ENCODE measurements at places on chromosomes 4 and X. TPM values are rescaled to one million over a fixed set of nuclear protein-coding genes. Genes with fewer than 3 reads are reported as not detected.
A peak's percentile ranks its signal among the peaks of the same experiment; 100 is the strongest.

DNA sequence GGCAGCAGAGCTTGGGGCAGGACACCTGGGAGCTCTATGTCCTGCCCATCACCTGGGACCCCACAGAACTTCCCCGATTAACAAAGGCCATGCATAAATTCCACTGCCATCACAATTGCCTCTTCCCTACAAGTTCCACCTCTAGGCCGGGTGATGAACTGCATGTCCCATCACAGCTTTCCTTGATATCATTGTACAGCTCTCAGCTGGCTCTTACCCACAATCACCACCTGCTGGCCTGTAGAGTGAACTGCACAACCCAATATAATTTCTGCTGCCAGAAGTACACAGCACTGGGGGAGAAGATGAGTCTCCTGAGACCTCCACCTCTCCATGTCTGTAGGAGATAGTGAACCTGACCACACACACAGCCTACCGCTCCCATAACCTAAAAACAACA is 285.0 kb upstream of the AADAT start:
- DNase-seq, result peak; percentile 70

DNA sequence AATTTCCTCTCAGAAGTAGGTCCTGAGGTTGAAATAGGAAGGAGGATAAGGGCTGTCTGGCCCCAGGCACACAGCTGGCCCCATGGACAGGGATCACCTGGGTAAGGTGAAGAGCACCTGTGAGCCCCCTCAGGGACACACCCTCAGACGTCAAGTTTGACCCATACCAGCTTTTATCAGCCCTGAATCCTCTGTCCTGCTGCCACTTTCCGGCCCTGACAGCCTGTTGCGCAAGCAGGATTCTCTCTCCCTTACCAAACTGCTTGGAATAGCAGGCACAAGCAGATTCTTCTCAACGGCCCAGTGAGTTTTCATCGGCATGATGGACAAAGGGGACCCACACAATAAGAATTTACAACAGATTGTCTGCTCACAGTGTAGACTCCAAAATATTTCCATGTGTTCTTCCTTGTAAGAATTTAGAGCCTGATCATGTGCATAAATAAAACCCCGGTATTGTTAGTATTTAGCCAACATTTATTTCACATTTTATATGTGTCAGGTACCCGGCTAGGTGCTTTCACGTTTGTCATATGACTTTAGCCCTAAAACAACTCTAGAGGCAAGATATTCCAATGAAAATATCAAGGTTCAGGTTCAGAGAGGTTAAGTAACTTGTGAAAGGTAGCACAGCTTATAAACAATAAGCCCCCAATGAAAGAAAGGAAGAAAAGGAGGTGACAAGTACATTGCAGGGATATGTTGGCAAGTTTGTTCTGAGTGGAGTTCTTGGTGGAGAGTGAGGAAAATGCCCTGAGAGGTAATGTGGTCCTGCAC is 107.2 kb upstream of the KIT start:
- DNase-seq, result no peak

The ETDC gene
- not detected for total RNA-seq

The SPANXN5 gene
- not detected for total RNA-seq

DNA sequence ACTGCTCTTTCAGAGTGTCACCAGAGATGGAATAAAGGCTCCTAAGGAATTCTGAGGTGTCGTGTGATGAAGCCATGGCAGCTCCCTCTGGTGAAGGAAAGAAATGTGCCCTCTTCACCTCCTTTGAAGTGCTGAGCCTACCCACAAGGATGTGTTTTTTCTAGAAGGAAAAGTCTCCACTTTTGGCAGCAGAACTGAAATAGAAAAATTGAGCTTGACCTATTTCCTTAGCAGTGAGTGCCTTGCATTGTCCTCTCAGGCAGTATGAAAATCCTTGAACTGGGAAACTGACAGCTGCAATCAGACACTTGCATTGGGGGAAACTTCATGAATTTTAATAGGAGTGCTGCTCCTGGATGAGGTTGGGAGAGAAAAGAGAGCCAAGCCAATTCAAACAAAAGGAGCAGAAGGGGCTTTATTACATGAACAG is 95.2 kb downstream of the DCLK2 start:
- DNase-seq, result no peak

- no peak for DNase-seq
Observed at GRCh38 chr4:113020966-113021365, 28.5 kb upstream of the ANK2 start.

DNA sequence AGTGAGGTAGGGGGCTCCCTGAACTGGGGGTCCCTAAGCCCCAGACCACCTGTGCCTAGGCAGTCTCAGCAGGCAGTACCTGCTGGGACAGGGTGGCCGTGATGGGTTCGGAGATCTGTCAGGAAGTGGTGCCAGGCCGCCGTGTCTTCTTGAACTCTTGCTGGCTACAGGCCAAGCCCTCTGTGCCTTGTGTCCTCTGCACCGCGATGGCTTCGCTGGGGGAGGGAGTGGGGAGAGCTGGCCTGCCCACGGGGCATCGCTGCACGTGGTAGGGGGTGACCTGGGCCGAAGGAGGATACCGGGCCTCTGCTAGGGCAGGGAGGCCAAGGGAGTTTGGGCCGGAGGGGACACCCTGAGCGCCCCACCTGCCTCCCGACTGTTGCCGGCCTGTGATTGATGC is 96.7 kb upstream of the NKX1-1 start:
- peak; percentile 47 for DNase-seq

The PRRG3 gene
- not detected for total RNA-seq

DNA sequence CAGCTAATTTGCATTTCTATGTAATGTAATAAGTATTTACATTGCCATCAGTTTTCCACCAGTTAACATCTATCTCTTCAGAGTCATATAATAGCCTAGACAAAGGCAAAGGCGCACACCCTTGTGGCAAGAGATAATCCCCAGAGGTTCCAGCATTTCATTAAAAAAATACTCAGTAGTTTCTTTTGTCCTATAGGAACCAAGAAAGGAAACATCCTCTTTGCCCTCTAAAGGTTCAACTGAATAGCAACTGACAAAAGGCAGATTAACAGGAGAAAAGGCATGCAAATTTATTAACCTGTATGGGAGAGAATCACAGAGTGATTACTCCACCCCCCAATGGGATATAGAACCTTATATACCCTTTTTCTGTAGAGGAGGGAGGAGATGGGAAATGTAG is 48.4 kb downstream of the MAGEB17 start:
- DNase-seq, result no peak

GRCh38 chr4:1008840-1009541 is 2.4 kb upstream of the FGFRL1 start:
- no peak for DNase-seq

DNA sequence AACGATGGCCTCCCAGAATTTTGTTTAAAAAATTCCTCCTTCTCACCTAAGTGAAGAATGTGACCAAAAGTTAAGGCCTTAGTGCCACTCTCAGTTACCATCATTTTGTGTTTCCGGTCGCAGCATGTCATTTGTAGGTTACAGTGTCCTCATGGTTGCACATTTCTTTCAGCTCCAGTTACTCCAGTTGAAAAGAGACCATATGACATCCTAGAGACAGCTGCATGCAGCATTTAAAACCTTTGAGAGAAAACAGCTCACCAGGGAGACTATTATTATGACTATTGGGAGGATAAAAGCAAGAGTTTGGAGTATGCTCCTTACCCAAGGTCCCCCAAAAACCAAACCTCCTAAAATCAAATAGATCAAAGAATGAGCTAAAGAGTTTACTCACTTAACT is 45.8 kb downstream of the MGARP start:
- no peak for DNase-seq

The PDZD11 gene
- total RNA-seq, result 51.5 TPM

GRCh38 chr4:70741867-70742658 is 20.3 kb downstream of the RUFY3 start:
- no peak for DNase-seq

GRCh38 chrX:136203951-136204350 is 47.2 kb downstream of the MAP7D3 start:
- no peak for DNase-seq

DNA sequence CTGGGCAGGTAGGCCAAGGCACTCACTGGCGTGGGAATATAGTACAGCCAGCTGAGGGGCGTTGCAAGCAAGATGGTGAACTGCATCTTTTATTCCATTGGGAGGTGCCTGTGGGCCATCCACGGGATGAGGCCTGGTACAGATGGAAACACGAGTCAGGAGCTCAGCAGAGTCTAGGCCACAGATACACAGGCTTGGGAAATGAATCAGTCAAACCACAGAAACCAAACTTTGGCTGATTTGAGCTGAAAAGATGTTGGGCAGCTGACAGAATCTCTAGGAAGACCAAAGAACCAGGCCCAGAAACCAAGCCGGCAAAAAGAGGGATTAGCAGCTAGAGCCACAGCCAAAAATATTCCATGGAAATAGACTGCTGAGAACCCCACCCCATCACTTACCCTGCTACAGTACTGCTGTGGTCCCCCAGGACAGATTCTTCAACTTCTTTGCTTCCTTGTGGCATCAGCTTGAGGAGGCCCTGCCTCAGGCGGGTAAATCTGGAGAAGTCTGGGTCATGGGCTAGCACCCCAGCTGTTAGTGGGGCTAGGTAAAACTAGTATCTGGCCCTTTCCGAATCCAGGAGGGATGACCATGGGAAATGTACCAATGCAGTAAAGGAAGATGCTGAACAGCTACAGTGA is 75.4 kb downstream of the TMEM131L start:
- no peak for DNase-seq

DNA sequence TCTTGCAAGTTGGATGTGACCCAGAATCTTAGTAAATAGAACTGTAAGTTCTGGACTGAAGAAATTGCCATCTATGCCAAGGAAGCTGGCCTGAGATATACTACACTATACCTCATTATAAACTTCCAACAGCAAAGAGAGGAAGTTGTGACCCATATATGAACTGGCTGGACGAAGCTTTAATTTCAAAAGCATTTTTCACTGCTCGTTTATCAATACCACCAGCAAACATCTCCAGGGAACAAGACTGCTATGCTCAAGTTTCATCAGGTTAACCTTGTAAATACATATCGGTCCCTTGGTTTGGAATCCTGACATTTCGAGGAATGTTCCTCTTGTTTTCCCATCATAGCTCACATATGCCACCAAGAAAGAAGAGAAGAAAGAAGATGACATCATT is 334.5 kb upstream of the IGFBP7 start:
- DNase-seq, result no peak

DNA sequence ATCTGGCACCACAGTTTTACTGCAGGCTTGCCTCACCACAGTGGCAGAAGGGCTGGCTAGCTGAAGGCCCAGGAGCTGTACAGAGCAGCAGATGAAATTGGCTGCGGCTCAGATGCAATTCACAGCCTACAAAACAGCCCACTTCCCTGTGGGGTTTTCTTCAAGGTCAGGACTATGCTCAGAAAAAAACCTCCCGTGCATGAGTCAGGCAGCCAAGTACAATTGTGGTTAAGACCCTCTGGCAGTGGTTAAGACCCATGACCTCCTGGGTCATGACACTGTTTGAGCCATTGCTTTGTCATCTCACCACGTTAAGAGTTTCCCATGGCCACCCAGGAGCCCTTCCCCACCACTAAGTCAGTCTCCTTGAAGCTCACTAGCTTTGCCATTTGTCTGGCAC is 276.3 kb downstream of the HNRNPD start:
- no peak for DNase-seq

DNA sequence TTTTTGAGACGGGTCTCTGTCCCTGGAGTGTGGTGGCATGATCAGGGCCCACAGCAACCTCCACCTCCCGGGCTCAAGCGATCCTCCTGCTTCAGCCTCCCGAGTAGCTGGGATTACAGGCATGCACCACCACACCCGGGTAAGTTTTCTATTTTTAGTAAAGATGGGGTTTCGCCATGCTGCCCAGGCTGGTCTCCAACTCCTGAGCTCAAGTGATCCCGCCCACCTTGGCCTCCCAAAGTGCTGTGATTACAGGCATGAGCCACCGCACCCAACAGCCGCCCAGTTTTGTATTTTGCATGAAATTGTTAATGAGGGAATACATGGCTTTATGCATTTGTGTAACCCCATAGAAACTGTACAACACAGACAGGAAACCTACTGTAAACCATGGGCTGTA is 2.8 kb upstream of the ARHGAP4 start:
- peak; percentile 61 for DNase-seq

- DNase-seq, result no peak
Observed at GRCh38 chrX:70013466-70014381, 36.0 kb downstream of the AWAT2 start.

DNA sequence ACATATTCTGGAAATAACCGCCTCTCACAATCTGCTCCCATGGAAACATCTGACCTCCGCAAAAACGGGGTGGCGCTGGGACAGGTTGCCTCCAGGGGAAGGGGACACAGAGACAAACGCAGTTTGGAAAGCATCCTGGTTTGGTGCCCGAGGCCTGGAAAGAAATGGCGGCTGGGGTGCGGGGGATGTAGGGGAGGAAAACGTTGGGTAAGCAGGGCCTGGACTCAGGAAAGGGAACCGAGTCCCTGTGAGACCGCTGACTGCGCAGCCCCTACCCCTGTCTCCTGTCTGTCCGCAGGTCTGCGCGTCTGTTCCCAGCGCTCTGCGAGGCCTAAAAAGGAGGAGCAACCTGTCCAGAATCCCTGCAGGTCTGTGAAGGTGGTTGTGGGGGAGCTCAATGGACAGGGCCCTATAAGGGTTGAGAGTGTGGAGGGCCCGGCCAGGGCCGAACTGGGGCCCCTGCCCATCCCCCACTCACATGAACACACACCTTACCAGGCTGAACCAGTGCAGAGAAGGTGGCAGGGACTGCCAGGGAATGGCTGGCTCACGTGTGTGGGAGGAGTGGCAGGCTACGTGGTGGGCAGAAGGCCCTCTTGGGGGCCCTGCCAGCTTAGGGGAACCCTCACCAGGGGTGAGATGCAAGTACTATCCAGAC is 672 bp downstream of the TCEAL3 start:
- DNase-seq, result no peak

The CDKL2 gene
- total RNA-seq, result 0.11 TPM

The SPARCL1 gene
- 0.11 TPM for total RNA-seq

The TKTL1 gene
- total RNA-seq, result not detected

The KDR gene
- total RNA-seq, result not detected

- no peak for DNase-seq
Observed at GRCh38 chr4:86822136-86822535, 27.0 kb downstream of the SLC10A6 start.

GRCh38 chr4:15983610-15984009 is 20.6 kb upstream of the FGFBP2 start:
- DNase-seq, result no peak

The ASB12 gene
- 0.41 TPM for total RNA-seq

DNA sequence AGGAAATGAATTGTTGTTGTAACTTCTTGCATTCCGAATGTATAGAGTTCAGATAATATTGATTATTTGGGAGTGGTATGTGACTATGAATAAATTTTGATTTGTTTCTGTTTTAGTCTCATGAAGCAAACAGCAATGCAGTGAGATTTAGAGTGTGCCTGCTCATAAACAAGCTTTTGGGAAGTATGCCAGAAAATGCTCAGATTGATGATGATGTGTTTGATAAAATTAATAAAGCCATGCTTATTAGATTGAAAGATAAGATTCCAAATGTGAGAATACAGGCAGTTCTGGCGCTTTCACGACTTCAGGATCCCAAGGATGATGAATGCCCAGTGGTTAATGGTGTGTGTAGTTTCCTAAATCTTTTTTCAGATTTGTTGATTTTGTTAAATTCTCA is 2.0 kb downstream of the NCAPG start:
- no peak for DNase-seq

The MAPK10 gene
- total RNA-seq, result 423 TPM

- no peak for DNase-seq
Observed at GRCh38 chr4:48356355-48356754, 15.0 kb downstream of the SLAIN2 start.

GRCh38 chrX:86133761-86134160 is 14.5 kb upstream of the DACH2 start:
- peak; percentile 67 for DNase-seq

- no peak for DNase-seq
Observed at GRCh38 chr4:20137176-20137575, 114.5 kb upstream of the SLIT2 start.
